Cerebellum (tissue), 4 donors: ENCODE measurements at places on chromosomes 4 and X.

GRCh38 chr4:113531572-113531971 lies 230.0 kb downstream of the CAMK2D start:
- DNase-seq: no peak

DNA sequence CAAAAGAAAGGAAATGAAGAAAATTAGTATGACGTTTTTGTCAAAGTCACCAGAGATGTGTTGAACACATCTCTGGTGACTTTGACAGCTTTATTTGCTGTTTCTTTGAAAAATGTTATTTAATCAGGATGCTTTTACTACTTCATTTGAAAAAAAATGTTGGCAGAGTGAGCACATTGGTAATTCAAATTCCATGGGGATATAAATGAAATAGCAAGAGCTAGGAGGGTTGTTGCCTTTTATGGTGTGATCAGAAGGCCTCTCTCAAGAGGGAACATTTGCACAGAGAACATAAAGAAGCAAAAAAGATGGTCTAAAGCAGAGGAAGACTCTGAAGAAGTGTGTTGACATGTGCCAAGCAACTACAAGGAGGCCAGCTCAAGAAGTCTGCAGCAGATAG lies 46.6 kb upstream of the CXCL8 start:
- DNase-seq: no peak

- no peak for DNase-seq
These were observed 129.3 kb upstream of the CHRDL1 start for GRCh38 chrX:110924871-110925270.

- DNase-seq: peak; percentile 50
These were observed 238.9 kb downstream of the NR3C2 start for GRCh38 chr4:148203056-148203898.

- no peak for DNase-seq
These were observed 260.2 kb downstream of the IL1RAPL1 start for GRCh38 chrX:28847423-28847822.

GRCh38 chr4:2418650-2419571 lies at the start of gene CFAP99:
Gene CFAP99 (plus strand): TSS chr4:2418955.
- peak; percentile 98 for DNase-seq
